ENCODE measurements at places on chromosomes 4 and X.

GRCh38 chr4:148204892-148205291, 237.3 kb downstream of the NR3C2 start:
- H3K36me3 ChIP-seq: no peaks in the 10 kb centered on the region
- H3K4me1 ChIP-seq: no peaks in the 10 kb centered on the region
- H3K27me3 ChIP-seq: no peaks in the 10 kb centered on the region
- DNase-seq: no peak
- no peak overlapping the region for H3K4me3 ChIP-seq

DNA sequence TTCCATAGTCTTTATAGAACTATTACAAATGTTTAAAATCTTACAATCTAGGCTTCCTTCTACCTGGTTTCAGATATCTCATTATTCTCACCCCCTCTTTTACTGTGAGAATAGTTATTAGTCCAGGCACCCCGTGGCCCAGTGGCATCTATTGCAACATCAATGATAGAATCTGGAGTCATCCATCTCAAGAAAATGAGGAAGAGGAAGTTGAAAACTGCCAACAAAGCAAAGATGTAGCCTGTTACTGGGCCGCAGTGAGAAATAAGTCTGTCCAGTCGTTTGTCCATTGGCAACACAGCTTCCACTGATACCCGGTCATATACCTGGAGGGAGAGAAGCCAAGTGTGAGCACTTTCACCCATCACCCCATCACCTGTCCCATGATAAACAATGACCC, 6.0 kb upstream of the ASB11 start:
- no peaks in the 10 kb centered on the region for H3K27me3 ChIP-seq
- H3K4me3 ChIP-seq: no peak overlapping the region
- H3K27ac ChIP-seq: no peak overlapping the region
- no peaks in the 10 kb centered on the region for H3K36me3 ChIP-seq

- no peak overlapping the region for H3K27ac ChIP-seq
- H3K27me3 ChIP-seq: no peaks in the 10 kb centered on the region
- DNase-seq: no peak
- H3K4me3 ChIP-seq: no peak overlapping the region
Observed at GRCh38 chr4:183828125-183828524, 77.0 kb upstream of the STOX2 start.

GRCh38 chrX:39853417-39854030, 244.2 kb downstream of the BCOR start:
- H3K36me3 ChIP-seq: no peaks in the 10 kb centered on the region
- no peak for DNase-seq

- H3K27me3 ChIP-seq: no peaks in the 10 kb centered on the region
- H3K27ac ChIP-seq: peak overlapping the region; percentile 94
- H3K4me3 ChIP-seq: no peak overlapping the region
- peaks cover 7% of the 10 kb centered on the region for H3K4me1 ChIP-seq
- no peaks in the 10 kb centered on the region for H3K36me3 ChIP-seq
Observed at GRCh38 chr4:23811161-23811560, 78.7 kb downstream of the PPARGC1A start.

- H3K4me3 ChIP-seq: no peak overlapping the region
- no peaks in the 10 kb centered on the region for H3K27me3 ChIP-seq
- peaks cover 22% of the 10 kb centered on the region for H3K36me3 ChIP-seq
- peak; percentile 64 for DNase-seq
Observed at GRCh38 chrX:71056867-71057266, 11.3 kb downstream of the SNX12 start.

DNA sequence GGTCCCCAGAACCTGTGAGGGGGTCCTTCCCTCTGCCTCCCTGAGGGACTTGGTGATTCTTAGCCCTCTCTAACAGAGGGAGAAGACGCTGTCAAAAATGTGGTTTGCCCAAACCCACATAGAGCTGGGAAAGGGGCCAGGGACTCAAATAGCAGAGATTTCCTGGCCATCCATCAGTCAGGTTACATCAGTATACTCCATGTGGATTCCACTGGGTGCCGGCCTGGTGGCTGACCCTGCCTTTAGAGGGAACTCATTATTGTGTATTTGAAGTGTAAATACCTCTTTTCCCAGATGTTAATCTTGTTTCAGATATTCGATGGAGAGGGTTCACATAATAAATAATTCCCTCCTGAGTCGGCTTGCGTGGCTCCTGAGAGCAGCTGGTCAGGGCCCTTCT, 130.3 kb downstream of the TBL1X start:
- H3K27me3 ChIP-seq: no peaks in the 10 kb centered on the region
- H3K4me1 ChIP-seq: peaks cover 3% of the 10 kb centered on the region
- no peaks in the 10 kb centered on the region for H3K36me3 ChIP-seq
- H3K4me3 ChIP-seq: no peak overlapping the region
- DNase-seq: peak; percentile 67

GRCh38 chr4:114673306-114673705, 74.7 kb downstream of the UGT8 start:
- H3K4me1 ChIP-seq: no peaks in the 10 kb centered on the region
- H3K27me3 ChIP-seq: no peaks in the 10 kb centered on the region

GRCh38 chrX:17826609-17827496, 34.2 kb downstream of the RAI2 start:
- no peak for DNase-seq
- H3K27ac ChIP-seq: no peak overlapping the region
- no peaks in the 10 kb centered on the region for H3K27me3 ChIP-seq
- H3K4me3 ChIP-seq: no peak overlapping the region

DNA sequence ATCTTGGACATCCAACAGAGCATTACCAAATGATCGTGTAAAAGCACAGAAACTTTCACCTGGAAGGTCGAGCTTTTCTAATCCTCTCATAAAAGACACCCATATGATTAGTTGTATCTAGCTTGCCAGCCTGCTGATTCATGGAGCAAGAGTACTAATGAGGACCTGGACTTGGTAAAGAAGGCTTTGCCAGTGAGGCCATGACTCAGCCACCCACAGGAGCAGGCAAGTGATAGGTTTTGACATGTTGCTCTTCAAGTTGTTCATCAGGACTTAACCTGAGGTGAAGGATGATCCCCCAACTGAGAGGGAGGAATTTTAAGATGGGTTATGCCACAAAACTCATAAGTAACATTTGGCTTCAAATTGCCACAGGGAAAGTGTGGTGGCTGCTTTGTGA, 24.7 kb upstream of the EPGN start:
- H3K4me1 ChIP-seq: peaks cover 4% of the 10 kb centered on the region
- no peak overlapping the region for H3K4me3 ChIP-seq
- DNase-seq: peak; percentile 51
- H3K36me3 ChIP-seq: no peaks in the 10 kb centered on the region
- no peaks in the 10 kb centered on the region for H3K27me3 ChIP-seq

DNA sequence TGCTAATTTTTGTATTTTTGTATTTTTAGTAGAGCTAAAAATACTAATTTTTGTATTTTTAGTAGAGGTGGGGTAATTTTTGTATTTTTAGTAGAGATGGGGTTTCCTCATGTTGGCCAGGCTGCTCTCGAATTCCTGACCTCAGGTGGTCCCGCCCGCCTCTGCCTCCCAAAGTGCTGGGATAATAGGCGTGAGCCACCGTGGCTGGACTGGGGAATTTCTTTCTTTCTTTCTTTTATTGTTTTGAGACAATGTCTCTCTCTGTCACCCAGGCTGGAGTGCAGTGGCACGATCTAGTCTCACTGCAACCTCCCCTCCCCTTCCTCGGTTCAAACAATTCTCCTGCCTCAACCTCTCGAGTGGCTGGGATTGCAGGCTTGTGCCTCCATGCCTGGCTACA, 83.0 kb downstream of the FAM193A start:
- peaks cover 4% of the 10 kb centered on the region for H3K4me1 ChIP-seq
- H3K4me3 ChIP-seq: no peak overlapping the region
- no peak for DNase-seq
- no peaks in the 10 kb centered on the region for H3K27me3 ChIP-seq
- H3K27ac ChIP-seq: no peak overlapping the region
